Hematopoietic multipotent progenitor cell treated with erythropoietin and hydrocortisone succinate and interleukin-3 and kit ligand, for 4 days (in vitro differentiated cells): ENCODE measurements at places on chromosomes 16 and 17.

GRCh38 chr16:71767060-71767900 lies 41.4 kb downstream of the AP1G1 start:
- no peak for DNase-seq

DNA sequence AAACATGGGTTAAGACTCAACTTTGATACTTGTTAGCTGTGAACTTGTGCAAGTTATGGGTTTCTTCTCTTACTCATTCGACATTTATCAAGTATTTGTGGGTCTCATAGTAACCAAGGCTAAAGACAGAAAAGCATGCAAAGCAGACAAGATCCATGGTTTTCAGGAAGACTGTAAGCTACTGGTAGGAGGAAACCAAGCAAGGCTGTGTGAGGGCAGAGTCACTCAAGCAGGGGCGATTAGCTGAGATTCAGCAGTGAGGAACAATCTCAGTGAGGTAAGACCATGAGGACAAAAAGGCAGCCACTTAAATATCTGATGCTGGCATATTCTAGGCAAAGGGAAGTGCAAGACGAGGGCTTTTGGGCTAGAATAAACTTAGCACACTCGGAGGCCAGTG lies 29.5 kb downstream of the MBTD1 start:
- DNase-seq = no peak

DNA sequence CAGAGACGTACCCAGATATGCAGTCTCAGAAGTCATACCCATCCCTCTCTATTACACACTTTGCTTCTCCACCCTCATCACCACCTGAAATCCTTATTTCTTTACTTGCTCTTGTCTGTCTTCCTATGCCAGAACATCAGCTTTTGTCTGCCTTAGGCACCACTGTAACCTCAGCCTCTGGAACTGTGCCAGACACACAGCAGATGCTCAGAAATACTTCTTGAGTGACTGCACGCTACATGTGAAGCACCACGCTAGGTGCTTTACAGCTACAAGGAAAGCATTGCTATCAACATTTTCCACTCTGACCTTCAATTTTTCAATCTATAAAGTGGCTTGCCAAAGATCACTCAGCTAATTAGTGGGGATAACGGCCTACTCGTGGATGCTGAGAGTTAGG lies 226.8 kb downstream of the CHD9NB start:
- DNase-seq = no peak

DNA sequence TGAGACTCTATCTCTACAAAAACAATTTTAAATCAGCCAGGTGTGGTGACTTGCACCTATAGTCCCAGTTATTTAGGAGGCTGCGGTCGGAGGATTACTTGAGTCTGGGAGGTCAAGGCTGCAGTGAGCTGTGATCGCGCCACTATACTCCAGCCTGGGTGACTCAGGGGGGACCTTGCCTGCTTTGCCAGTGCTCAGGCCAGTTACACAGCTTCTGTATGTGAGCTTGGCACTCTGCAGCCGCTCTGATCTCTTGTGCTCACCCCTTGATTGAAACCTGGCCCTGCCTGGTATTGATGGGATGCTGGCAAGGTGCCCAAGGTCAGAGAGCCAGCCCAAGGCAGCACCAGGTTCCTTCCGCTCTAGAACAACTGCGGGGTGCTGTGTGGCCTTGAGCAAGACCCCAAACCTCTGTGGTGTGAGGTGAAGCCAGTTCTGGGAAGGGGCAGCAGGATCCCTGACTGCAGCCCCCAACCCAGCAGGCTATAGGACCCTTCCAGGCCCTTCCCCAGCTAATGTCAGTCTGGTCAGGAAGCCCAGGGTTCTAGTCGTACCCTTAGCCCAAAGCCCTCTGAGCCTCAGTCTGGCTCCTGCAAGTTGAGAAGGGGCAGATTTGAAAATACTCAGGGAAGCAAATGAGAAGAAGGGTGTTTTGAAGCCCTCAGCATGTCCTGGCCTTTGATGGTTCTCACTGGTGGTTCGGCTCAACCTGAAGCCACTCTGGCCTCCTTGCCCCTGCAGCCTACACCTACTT lies 18.9 kb downstream of the MMP15 start:
- no peak for DNase-seq
